ENCODE measurements at places on chromosomes 3 and 15. TPM values are rescaled to one million over a fixed set of nuclear protein-coding genes. Genes with fewer than 3 reads are reported as not detected.

The SAMMSON gene
- total RNA-seq, result not detected

The TM4SF1 gene
- total RNA-seq, result not detected

The BCL2A1 gene
- total RNA-seq, result not detected

The ECE2 gene
- not detected for total RNA-seq

The ZIC1 gene
- not detected for total RNA-seq

The ACAP2 gene
- total RNA-seq, result 57.3 TPM

The GHRL gene
- total RNA-seq, result not detected

The ZNF592 gene
- total RNA-seq, result 33.3 TPM

The KCNMB2 gene
- total RNA-seq, result not detected

The GOLGA6D gene
- 0.21 TPM for total RNA-seq

The KCNAB1 gene
- 0.81 TPM for total RNA-seq

The AADAC gene
- total RNA-seq, result not detected

The GRIP2 gene
- 0.77 TPM for total RNA-seq
